ENCODE measurements at places on chromosomes 1 and 21.
A peak's percentile ranks its signal among the peaks of the same experiment; 100 is the strongest.

- DNase-seq = no peak
Observed at GRCh38 chr1:109946511-109946910, 35.9 kb downstream of the CSF1 start.

GRCh38 chr1:29444081-29444715, 207.9 kb downstream of the PTPRU start:
- DNase-seq = no peak

DNA sequence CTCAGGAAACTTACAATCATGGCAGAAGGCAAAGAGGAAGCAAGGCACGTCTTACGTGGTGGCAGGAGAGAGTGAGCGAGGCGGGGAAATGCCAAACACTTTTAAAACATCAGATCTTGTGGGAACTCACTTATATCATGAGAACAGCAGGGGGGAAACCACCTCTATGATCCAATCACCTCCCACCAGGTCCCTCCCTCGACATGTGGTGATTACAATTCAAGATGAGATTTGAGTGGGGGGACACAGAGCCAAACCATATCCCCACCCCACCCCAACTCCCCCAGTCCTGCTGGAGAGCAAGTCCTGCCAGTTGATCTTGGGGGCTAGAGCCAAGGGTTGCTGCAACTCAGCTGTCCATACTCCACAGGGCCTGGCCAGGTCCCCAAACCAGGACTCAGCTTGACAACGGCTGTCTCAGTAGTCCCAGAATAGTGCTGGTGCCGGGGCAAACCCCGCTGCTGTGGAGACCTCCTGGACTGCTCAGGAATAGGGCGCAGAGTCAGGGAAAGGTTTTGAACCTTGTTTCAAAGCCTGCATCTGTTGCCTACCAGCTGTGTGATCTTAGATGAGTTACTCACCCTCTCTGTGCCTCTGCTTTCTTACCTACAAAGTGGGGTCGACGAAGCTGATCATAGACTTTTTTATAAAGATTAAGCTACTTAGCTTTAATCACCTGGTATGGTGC, 79.5 kb downstream of the STUM start:
- DNase-seq = no peak

GRCh38 chr1:160880216-160880615, 4.8 kb downstream of the ITLN1 start:
- DNase-seq = no peak

- peak; percentile 17 for DNase-seq
Observed at GRCh38 chr1:196877964-196878363, 9.9 kb upstream of the CFHR4 start.

GRCh38 chr1:8516793-8517556, 199.1 kb downstream of the SLC45A1 start:
- no peak for DNase-seq

DNA sequence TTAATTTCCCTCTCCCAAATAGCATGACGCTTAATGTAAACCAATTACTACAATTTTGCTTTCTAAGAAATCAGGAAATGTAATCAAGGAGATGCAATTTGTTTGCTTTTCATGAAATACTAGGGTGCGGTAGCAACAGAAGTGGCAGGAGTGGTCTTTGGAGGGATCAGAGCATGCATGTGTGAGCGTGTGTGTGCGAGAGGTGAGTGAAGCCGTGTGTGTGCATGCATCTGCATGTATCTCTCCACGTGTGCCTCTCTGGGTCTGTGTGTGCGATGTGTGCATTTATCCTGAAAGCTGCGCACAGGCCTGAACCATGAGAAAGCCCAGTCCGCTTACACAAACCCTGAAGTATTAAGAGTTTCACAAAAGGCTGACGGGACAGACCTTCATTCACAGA, 249.8 kb upstream of the C1orf174 start:
- DNase-seq = no peak

DNA sequence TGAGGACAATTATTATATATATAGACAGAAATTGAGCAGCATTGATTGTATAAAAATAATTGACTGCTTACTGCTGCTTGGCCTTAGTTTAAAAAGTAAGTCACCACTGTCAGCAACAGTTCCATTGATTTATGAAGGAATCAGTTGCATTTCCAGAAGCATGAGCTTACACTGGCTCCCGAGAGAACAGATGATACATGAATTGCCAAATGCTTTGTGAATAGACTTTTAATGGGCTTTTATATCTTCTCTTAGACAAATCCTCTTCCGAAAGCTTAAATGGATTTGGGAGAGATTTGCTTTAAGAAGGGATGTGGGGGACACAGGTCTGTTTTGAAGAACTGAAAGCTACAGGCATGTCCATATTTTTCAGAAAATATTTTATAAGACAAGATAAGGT, 7.5 kb downstream of the FHAD1 start:
- DNase-seq = no peak

GRCh38 chr21:23111070-23111600, 2112.9 kb downstream of the NCAM2 start:
- DNase-seq = peak; percentile 4

GRCh38 chr1:155051342-155051776, 243 bp downstream of the ADAM15 start:
- DNase-seq = no peak

GRCh38 chr1:84159533-84160240, 15.6 kb downstream of the PRKACB start:
- DNase-seq = no peak

- no peak for DNase-seq
Observed at GRCh38 chr1:93349231-93350135, 3.8 kb downstream of the DR1 start.

DNA sequence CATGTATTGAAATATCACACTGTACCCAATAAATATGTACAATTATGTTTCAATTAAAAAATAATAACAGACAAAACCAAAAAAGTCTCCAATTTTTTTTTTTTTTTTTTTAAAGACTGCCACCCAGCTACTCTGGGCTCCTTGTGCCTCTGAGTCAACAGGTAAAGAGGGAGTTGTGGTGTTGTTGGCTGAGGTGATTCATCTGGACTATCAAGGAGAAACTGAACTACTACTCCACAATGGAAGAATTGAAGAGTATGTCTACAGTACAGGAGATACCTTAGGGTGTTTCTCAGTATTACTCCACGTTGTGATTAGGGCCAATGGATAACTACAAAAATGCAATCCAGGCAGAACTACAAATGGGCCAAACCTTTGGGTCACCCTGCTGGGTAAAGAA, 67.9 kb downstream of the SCMH1 start:
- no peak for DNase-seq

DNA sequence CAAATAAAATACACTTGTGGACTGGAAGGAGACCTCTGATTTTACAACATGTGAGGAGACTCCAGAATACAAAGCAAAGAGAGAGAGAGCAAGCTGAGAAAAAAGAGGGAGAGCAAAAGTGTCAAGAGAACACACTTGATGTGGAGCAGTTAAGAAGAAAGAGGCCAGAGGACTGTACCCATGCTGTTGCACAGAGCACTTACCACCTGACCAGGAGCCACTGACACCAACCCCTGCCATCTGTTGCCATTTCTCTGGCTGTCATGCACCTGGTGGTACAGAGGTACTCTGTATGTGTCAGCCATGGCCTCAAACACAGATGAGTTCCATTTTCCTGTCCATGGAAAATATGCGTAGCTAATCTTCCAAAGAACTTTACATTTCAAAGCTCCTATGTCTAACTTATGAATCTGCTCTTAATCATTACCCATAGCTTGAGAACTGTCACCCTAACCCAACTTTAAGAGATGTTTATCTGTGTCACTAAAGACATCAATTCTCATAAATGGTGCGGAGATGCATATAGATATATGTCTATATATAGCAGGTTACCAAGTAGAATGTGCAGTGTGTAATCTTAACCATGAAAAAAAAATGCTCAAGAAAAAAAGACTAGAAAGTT, 32.8 kb upstream of the ABCD3 start:
- no peak for DNase-seq

- no peak for DNase-seq
Observed at GRCh38 chr1:36467700-36468455, 3.7 kb upstream of the MRPS15 start.

DNA sequence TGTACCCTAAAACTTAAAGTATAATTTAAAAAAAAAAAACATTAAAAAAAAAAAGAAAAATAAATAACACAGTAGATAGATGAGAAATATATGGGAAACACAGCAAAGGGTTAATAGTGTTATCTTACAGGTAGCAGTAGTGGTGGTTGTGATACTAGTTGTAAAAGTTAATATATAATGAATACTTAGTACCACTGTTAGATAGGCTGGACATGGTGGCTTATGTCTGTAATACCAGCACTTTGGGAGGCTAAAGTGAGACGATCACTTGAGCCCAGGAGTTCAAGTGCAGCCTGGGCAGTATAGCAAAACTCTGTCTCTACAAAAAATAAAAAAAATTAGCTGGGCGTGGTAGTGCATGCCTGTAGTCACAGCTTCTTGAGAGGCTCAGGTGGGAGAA, 32.6 kb upstream of the CD46 start:
- no peak for DNase-seq

GRCh38 chr1:43997295-43997999, 6.0 kb downstream of the CCDC24 start:
- no peak for DNase-seq

- peak; percentile 22 for DNase-seq
Observed at GRCh38 chr1:17359031-17359430, 13.0 kb upstream of the PADI6 start.

DNA sequence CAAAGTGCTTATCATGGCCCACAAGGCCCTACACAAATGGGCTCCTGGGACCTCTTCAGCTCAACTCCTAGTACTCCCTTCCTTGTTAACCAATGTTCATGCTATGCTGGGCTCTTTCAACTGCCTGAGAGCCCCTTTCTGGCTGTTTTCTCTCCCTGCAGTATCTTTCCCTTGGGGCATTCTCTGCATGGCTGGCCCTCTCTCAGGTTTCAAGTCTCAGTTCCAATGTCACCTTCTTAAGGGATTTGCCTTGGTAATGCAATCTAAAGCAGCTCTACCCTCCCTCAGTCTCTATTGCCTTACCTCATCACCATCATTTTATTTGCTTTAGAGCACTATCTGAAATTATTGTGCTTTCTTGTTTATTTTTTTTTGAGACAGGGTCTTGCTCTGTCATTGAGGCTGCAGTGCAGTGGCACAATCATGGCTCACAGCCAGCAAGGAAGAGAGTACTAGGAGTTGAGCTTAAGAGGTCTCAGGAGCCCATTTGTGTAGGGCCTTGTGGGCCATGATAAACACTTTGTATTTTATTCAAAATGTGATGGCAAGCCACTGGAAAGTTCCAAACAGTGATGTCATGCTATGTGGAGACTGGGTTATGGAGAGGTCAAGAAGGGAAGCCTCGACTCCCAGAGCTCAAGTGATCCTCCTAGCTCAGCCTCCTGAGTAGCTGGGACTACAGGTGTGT, 63.4 kb upstream of the SRSF10 start:
- no peak for DNase-seq

GRCh38 chr1:161945306-161946060, 78.2 kb downstream of the OLFML2B start:
- no peak for DNase-seq

GRCh38 chr21:40563900-40564299, 283.1 kb downstream of the DSCAM start:
- DNase-seq = no peak
